Neural progenitor cell (in vitro differentiated cells): ENCODE measurements at places on chromosomes 3 and 15. TPM values are rescaled to one million over a fixed set of nuclear protein-coding genes. Genes with fewer than 3 reads are reported as not detected.

DNA sequence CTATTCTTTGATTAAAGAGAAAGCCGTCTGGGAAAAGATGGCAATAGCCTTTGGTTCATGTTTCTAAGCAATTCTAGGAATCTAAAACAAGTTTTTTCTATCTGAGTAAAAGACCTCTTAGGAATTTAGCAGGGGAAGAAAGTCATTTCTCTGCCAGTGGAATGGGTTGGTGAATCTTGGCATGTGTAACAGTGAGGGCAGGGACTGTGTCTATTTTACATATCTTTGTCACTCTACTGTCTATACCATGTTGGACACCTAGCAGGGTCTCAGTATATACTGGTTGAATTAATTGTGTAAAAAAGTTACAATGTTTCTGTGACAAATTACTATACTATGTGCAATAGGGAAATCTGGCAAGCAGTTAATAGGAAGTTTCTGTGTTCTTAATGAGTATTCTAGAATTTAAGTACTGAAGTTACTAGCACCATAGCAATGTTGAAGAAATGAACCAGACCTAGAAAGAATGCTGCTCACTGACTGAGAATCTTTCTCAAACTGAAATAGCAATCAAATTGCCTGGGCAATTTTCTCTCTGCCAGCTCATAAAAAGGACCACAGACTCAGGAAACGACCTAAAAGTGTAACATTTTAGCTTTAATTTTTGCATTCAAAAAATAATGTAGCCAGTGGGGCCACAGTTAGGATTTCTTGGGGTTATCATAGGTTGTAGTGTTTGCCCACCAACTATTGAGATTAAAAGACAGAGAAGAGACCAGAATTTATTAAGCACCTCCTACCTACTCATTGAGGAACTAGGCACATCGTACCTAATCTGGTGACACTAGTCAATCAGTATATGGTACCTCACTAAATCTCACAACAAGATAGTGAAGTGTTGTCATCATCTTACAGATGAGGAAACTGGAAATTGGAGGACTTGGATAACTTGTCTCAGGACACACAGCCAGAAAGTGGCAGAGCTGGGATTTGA lies 56.2 kb upstream of the LEKR1 start:
- no peaks in the 10 kb centered on the region for H3K36me3 ChIP-seq
- no peak for DNase-seq

DNA sequence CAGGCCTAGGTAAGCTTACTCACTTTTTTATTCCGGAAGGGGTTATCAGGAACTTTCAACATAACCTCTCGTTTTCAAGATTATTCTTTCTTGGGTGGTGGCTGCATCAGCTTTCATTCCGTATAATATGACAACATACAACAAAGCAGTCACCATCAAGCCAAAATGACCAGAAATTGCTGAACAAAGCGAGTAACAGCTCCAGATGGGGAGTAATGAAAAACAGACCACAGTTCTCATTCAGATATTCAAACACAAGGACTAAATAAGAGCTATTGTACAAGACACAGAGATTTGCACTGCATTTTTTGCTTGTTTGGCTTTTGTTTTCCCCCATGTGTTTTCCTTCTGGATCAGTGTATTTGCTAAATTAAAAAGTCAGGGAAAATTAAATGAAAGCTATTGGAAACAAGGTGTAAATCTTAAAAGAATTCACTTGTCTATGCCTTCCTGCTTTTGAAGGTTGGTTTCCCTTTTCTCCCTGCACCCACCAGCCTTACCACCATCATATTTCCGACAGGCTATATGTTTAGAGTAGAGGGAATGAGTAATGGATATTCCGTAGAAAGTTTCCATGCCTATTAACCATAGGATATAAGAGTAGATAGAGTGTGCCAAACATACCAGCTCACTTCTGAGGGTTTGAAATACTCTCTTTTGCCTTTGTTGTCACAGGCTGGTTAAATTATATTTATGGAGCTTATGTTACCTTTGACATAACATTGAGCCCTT lies 213.6 kb downstream of the RBMS3 start:
- no peaks in the 10 kb centered on the region for H3K4me1 ChIP-seq
- H3K36me3 ChIP-seq, result no peaks in the 10 kb centered on the region
- H3K4me3 ChIP-seq, result no peak overlapping the region
- no peak for DNase-seq

EFHB gene
- total RNA-seq, result 1.7 and 2.0 TPM in 2 replicates

GRCh38 chr3:181880331-181880730 lies 168.6 kb downstream of the SOX2 start:
- peaks cover 21% of the 10 kb centered on the region for H3K4me1 ChIP-seq
- peak; percentile 70 for DNase-seq
- H3K27ac ChIP-seq, result peak overlapping the region; percentile 80
- no peak overlapping the region for H3K4me3 ChIP-seq

DNA sequence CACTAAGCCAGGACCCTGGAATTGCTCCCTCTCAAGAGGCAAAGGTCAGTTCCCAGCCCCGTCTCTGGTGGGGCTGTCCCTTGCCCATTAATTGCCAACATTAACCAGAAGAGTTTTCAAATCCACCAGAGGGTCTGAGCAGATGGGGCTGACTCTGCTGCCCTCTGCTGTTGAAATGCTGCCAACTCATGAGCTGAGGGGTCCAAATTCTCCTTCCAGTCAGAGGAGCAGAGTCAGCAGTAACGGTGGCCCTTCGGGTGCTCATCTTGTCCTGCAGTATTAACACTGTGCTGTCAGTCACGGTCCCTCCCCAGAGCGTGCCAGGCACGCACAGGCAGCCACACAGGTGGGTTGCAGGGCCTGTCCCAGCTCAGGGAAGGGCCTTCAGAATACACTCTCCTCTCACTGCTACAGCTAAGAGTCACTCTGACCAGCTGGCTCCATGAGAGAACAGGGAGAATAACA lies 10.7 kb upstream of the SPTBN5 start:
- H3K4me3 ChIP-seq, result no peak overlapping the region
- H3K27me3 ChIP-seq, result no peaks in the 10 kb centered on the region
- H3K36me3 ChIP-seq, result no peaks in the 10 kb centered on the region
- H3K4me1 ChIP-seq, result no peaks in the 10 kb centered on the region
- peak; percentile 77 for DNase-seq
- no peak overlapping the region for H3K27ac ChIP-seq

DNA sequence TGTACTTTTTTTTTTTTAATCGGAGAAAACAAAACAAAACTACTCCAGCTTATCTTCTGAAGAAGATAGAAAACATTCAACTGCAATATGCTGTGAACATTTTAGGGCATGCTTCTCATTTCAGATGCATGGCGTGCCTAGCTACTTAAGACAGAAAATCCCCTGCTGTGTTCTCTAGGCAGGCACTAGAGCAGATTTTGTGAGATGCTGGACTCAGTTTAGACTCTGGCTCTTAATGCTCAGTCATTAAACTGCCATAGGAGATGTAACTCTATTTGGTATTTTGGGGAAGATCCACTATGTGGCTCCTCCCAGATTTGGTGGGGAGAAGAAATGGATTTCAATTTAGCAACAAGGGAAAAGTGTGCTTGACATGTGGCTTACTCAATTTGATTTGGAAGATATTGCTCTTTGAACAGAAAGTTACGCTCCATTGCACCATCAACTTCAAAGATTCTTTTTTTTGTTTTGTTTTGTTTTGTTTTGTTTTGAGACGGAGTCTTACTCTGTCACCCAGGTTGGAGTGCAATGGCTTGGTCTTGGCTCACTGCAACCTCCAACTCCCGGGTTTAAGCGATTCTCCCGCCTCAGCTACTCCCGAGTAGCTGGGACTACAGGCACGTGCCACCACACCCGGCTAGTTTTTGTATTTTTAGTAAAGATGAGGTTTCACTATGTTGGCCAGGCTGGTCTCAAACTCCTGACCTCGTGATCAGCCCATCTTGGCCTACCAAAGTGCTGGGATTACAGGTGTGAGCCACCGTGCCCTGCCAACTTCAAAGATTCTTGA lies 62.0 kb upstream of the LEKR1 start:
- H3K36me3 ChIP-seq, result no peaks in the 10 kb centered on the region
- no peak overlapping the region for H3K27ac ChIP-seq
- no peak for DNase-seq
- H3K4me3 ChIP-seq, result no peak overlapping the region
- peaks cover 13% of the 10 kb centered on the region for H3K4me1 ChIP-seq

DNA sequence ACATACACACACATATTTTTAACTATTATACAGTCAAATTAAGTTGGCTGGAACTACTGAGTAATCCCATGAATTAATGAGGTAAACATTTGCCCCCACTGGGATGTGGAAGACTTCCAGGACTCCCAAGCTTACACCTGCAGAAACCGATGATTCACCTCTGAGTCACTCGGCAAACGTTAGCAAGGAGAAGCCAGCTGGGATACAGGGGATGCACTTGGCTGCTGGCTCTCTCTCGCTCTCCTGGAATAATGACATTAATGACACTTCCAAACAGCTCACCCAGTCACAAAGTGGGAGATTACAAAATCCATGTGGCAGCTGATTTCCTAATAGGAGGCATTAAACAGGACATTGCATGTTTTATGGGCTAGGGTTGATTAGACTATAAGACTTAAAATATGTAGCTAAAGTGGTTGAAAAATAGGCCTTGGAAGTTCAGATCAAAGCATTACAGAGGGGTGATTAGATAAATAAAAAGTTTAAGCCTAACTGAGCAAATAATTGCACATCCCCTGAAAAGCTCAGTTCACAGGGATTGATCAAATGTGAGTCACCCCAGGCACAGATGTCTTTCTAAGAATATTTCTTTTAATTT lies 500.9 kb downstream of the SOX2 start:
- H3K27ac ChIP-seq, result no peak overlapping the region
- H3K27me3 ChIP-seq, result no peaks in the 10 kb centered on the region
